ENCODE measurements at places on chromosomes 7 and 10.

DNA sequence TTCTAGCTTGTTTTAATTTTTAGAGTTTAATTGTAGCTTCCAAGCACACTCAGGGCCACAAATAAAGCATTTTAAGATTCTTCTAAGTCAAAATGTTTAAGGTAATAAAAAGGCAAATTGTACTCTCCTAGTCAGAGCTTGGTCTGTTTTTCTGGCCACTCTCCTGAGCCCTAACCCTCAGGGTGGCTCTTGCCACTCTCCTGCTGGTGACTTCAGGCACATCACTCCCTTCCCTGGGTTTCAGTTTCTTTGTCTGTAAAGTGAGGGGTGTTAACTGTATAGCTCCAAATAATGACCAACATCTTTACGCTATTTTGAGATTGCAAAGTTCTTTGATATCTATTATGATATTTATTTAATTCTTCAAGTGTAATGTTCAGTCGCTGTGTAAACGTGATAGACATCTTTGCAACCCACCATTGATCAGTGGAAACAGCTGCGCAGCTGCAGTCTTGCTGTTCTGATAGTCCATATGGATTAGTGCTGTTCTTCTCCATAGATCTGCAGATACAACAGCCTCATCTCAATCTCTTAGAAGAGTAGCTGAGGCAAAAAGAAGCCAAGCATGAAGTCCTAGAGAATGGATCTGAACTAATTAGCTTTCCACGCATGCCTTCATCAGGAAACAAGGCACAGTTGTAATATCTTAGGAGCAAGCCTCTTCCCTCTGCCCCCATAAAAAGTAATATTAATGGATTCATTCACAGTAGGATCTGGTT lies 189.9 kb downstream of the PLPP4 start:
- no peak for DNase-seq

DNA sequence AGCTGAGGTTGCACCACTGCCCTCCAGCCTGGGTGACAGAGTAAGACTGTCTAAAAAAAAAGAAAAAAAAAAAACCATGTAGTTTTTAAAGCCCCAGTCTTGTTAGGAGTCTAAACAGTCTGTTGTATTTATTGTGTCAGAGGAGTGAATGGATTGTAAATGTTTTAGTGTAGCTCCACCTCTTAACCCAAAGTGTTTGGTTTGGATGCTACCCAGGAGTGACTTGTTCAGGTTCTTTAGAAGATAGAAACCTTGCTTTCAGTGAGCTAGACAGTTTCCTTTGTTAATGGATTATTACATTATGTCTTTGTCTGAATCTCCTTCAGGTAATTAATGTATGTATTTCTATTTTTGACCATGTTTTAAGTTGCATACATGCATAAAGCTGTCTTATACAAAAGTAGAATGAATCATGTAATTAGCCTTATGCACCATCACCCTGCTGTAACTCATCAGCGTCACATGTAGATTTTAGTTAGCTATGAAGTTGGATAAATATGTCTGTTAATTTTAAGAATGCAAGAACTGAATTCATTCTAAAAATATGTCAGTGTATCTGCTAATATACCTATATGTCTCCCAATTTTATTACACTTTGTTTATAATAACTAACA lies 97.7 kb downstream of the TAF3 start:
- DNase-seq = no peak

- no peak for DNase-seq
Measured at GRCh38 chr10:51073453-51074237, 642 bp upstream of the PRKG1 start.

- no peak for DNase-seq
Measured at GRCh38 chr10:30121401-30121800, 62.0 kb upstream of the JCAD start.

GRCh38 chr7:98831641-98832221 lies 38.1 kb downstream of the TMEM130 start:
- peak; percentile 51 for DNase-seq

DNA sequence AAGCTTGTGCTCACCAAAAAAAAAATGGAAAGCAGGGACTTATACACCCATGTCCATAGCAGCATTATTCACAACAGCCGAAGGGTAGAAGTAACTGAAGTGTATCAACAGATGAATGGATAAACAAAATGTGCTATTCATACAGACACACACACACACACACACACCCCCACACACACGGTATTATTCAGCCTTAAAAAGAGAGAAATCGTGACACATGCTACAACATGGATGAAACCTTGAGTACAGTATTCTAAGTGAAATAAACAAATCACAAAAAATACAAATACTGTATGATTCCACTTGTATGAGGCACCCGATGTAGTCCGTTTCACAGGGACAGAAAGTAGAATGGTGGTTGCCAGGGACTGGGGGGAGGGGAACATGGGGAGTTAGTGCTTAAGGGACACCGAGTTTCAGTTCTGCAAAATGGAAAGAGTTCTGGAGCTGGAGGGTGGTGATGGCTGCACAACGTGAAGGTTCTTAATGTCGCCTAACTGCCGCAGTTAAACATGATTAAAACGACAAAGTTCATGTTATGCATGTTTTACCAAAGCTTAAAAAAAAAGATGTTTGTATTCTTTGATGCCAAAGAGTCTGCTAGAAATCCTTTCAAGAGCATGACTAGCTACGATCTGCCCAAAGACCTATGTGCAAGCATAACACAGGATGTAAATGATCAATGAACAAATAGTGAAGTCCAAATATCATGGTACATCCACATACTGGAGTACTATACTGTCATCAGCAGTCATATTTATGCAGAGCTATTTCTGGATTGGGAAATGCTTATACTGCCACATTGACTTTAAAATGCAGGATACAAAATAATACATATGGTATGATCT lies 7.2 kb downstream of the TNS3 start:
- DNase-seq = no peak
